ENCODE measurements at places on chromosomes 1 and 21.

DNA sequence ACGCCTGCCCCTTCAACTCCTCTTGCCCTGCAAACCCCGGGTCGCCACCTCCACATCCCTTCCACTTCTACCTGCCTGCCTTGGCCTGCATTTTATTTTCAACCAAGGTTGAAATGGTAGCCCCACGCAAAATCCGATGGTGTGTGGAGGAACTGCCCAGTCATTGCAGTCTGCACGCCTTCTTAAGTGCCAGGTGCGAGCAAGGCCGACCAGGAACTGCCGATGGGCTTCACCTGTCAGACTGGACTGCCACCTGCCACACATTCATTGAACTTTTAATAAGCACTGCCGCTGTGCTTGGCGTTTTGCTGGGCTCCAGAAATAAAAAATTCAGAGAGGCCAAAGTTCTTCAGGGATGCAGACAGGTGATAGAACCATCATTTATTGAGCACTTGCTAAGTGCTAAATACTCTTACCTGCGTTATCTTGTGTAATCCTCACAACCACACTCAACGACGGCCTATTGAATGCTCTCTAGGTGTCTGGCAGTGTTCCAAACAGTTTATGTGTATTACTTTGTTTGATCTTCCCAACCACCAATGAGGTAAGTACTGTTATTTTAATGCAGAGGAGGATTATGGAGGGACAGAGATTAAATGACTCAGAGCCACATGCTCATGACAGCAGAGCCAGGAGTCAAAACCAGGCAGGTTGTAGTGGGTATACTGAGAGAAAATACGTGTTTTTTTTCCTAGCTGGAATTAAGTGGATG is 36.2 kb downstream of the CACHD1 start:
- no peak for DNase-seq

DNA sequence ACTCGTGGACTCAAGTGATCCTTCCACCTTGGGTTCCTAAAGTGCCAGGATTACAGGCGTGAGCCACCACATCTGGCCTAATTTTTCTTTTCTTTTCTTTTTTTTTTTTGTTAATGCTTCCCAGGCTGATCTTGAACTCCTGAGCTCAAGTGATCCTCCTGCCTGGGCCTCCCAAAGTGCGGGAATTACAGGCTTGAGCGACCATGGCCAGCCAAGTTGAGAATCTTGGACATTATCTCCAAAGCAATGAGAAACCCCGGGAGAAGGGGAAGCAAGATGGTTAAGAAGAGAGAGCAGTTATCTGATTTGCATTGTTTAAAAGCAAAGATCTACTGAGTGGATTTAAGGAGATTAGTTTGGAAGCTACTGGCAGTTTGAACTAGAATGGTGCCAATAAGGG is 9.1 kb downstream of the HIPK1 start:
- no peak for DNase-seq

DNA sequence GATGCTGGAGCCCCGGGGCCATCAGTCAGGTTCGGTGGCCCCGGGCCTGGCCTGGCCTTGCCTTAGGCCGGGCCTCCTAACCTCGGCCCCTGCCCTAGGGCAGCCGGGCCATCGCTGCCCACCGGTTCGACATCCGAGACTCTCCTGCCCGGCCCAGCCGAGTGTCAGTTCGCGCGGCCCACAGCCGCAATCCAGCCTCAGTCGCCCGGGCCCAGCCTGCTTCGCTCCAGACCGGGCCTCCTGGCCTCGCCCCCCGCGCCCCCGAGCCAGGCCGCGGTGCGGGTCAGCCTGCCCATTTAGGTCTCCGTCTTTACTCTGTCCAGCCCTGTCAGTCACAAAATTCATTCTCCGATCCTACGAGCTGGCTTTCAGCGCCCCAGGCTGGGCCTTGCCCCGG is 777 bp downstream of the LRRC41 start:
- DNase-seq = no peak

- DNase-seq = no peak
These were observed 260.0 kb upstream of the AJAP1 start for GRCh38 chr1:4394366-4394765.

- DNase-seq = peak; percentile 36
These were observed 5.1 kb upstream of the CLEC20A start for GRCh38 chr1:178501705-178502329.

DNA sequence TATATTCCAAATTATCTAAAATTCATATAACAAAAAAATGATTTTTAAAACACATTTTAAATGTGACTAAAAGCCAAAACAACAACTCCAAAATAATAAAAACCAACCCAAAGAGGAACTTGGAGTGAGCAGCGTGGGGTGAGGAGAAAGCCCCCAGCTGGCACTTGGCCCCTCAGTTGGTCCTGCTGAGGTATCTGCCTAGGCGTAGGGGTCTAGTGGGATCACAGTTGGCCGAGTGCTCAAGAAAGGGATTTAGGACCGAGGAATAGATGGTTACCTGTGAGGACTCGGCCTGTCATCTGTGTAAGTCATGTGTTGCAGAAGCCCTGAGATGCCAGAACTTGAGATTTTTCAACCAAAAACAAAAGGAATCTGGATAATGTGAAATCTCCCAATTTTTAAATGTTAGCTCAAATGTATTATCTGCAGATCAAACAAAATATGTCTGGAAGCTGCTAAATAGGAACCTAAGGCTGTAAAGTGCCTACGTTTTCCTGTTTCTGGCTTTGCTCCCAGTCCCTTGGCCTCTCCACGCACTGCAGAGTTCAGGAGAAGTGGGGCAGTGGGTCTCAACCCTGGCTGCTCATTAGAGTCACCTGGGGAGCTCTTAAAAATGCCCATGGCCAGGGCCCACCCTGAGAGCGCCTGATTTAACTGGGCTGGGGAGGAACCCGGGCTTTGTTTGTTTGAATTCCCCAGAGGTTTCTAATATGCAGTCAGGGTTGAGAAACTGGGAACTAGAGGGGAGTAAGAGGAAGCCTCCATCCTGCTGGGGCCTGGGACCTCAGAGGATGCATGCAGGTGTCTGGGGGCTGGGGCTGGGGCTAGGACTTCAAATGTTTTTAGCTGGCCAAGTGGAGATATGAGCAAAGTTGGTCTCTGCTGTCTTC is 38.5 kb upstream of the LDLRAP1 start:
- no peak for DNase-seq

GRCh38 chr1:70033266-70033873 is 172.0 kb downstream of the LRRC40 start:
- DNase-seq = no peak

DNA sequence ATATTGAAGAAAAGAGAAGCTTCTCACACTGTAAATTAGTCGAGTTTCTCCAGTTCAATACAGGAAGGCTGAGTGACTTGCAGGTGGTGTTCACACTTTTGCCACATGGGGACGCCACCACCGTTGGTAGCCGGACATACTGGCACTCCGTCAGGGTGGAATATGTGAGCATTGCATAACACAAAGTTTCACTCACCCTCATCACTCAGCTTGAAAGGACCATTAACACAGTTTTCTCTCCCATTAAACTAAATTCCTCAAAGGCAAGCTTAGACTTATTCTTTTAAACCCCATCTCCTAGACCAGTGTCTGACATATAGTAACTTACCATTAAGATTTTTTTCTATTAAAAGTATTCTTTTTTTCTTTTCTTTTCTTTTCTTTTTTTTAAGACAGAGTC is 105.3 kb upstream of the SERBP1 start:
- peak; percentile 74 for DNase-seq

DNA sequence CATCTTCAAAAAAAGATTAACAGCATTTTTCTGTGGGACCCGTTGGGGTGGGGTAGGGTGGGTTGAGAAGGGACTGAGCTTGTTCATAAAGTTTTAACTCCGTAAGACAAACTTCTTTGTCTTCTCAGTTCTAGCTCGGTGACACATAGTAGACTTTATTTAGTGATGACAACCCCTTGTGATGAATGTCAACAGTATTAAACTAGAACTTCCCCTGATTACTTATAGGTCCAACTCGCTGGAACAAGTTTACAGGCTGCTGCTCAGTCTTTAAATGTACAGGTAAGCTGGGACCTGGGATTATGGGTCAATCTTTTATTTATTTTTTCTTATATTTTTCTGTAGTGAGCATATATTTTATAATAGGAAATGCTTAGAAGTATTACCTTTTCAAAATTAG is 148.4 kb downstream of the CD247 start:
- no peak for DNase-seq

DNA sequence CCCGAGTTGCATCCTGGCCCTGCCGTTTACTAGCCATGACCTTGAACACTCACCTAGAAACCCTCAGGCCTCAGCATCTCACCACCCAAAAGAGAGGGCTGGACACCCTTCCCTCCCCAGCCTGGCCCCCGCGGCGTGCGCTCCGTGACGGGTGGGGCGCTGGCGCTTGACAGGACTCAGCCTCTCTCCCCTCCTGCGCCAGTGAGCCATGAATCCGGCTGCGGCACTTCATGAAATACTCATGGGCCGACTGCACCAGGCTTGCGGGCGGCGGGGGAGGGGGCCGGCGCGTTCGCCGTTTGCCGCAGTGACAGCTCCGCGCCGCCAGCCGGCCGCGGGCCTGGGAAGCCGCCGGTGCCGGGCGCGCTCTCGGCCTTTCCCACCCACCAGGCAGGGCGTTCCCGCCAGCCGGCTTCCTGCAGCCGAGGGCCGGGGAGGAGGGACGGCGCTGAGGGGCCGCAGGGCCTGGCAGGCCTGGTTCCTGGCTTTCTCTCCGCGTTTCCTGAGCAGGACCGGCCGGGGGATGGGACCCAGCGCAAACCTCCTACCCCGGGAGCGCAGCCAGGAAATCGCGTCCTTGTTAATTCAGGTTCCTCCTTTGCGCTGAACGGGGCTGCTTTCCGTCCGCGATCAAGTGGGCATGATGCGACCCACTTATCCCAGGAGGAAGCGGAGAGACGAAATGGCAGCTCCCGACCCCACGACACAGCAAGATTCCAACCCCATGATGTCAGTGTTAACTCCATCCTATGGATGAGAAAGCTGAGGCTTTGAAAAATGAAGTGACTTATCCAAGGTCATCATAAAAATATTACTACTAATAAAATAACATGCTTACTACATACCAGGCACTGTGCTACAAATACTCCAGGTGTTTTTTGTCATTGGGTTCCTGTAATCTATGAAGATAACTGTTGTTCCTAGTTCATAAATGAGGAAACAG is 9.1 kb upstream of the LUZP1 start:
- peak; percentile 31 for DNase-seq

GRCh38 chr1:50084389-50084788 is 24.3 kb upstream of the ELAVL4 start:
- DNase-seq = no peak

GRCh38 chr1:169300854-169301253 is 66.7 kb downstream of the NME7 start:
- DNase-seq = no peak

DNA sequence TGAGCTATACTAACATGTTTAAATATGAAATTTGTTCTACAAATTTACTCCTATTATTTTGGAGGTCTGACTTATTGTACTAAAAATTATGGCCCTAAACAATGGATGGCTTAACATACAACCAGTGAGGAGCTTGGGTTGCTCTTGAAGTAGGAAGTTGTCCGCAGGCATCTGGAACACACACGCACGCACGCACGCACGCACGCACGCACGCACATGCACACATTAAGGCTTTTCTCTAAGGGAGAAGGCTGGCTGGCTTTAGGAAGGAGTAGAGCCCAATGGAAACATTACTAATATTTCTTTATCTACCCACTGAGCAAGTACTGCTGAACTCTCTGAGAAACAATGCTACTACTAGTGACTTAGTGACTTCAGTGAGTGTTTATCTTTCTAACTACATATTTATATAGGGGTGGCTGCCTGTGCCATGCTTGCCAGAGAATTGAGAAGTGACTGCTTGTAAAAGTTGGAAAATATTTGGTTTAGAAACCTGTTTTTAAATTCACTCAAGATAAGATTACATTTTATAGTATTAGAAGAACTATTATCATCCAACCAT is 16.2 kb upstream of the ARHGAP29 start:
- DNase-seq = no peak

- no peak for DNase-seq
These were observed 13.5 kb upstream of the FOXJ3 start for GRCh38 chr1:42348498-42348897.

GRCh38 chr1:10615332-10615731 is 140.6 kb downstream of the PEX14 start:
- no peak for DNase-seq

- DNase-seq = no peak
These were observed 9.9 kb upstream of the COG2 start for GRCh38 chr1:230632273-230632873.

- DNase-seq = no peak
These were observed 525.1 kb downstream of the LMO4 start for GRCh38 chr1:87853576-87854351.

- DNase-seq = no peak
These were observed 17.0 kb downstream of the C1orf159 start for GRCh38 chr1:1098681-1099421.

DNA sequence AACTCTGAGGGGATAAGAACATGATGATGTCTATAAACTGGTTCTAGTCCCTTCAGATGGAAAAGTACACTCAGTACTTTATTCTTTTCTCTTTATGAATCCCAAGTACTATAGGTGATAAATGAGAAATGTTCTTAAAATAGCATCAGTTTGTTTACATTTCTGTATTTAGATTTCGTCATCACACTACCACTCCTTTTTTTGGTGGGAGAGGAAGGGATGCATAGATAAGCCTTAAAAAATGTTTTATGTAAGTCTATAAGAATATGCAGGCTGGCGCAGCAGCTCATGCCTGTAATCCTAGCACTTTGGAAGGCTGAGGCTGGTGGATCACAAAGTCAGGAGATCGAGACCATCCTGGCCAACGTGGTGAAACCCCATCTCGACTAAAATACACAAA is 144.8 kb downstream of the USP25 start:
- DNase-seq = no peak

DNA sequence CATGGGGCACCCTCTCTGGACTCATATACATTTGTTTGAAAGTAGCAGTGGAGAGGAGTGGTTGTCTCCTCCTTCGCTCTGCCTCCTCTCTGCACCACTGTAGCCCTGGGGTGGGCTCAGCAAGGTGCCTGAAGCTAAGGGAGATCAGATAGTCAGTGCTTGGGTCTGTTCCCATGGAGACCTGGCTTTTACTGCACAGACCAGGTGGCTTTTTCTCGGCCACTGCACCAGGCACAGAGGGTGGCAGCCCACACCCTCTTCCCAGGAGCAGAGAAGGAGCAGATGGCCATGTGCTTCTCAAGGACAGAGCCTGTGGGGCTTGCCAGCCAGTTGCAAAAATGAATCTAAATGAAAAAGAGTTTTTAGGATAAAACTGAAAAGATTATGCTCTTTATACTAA is 123.4 kb upstream of the KCNK1 start:
- DNase-seq = no peak

- DNase-seq = no peak
These were observed 21.4 kb upstream of the DNM3 start for GRCh38 chr1:171819946-171820345.

GRCh38 chr1:207644166-207644851 is 624 bp upstream of the CR1L start:
- DNase-seq = no peak

Measured in stromal cell of bone marrow (primary cell).